ENCODE measurements at places on chromosomes 6 and 20.

DNA sequence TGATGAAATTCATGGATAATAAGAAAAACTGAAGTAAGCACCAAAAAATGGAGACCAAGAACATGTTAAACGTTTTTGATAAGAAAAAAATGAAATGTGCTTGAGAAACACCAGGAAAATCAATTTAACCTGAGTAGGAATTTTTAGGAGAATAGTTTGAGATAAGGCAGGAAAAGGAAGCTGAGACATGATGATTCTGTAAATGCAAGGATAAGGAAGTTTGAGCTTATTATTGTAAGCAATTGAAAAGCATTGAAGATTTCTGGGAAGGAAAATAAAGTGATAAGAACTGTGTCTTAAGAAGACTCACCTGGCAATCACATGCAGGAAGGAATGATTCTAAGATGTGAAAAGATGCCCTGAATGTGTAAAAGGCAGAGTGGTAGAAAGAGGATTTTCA lies 66.6 kb downstream of the ALDH8A1 start:
- DNase-seq = no peak

GRCh38 chr6:150409576-150410066 lies 40.8 kb downstream of the IYD start:
- DNase-seq = peak; percentile 14

- no peak for DNase-seq
Observed at GRCh38 chr6:36533321-36533720, 14.0 kb downstream of the STK38 start.

DNA sequence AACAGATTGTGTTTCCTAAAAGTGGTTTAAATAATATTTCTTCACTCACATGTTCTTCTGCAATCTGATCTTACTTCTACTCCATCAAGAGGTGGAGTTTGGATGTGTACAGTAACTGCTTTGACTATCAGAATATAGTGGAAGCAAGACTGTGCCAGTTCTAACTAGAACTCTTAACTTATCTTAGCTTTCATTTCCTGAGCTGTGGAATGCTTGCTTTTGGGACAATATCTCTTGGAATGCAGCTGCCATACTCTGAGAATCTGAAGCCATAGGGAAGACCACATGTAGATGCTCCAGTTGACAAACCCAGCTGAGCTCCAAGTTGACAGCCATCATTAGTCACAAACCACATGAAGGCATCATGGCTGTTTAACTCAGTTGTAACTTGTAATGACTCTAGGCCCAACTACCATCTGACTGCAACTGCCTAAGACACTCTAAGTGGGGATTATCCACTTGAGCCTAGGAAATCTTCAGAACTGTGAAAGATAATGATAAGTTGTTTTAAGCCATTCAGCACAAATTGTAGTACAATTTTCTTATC lies 40.8 kb upstream of the MAN1A1 start:
- DNase-seq = no peak

DNA sequence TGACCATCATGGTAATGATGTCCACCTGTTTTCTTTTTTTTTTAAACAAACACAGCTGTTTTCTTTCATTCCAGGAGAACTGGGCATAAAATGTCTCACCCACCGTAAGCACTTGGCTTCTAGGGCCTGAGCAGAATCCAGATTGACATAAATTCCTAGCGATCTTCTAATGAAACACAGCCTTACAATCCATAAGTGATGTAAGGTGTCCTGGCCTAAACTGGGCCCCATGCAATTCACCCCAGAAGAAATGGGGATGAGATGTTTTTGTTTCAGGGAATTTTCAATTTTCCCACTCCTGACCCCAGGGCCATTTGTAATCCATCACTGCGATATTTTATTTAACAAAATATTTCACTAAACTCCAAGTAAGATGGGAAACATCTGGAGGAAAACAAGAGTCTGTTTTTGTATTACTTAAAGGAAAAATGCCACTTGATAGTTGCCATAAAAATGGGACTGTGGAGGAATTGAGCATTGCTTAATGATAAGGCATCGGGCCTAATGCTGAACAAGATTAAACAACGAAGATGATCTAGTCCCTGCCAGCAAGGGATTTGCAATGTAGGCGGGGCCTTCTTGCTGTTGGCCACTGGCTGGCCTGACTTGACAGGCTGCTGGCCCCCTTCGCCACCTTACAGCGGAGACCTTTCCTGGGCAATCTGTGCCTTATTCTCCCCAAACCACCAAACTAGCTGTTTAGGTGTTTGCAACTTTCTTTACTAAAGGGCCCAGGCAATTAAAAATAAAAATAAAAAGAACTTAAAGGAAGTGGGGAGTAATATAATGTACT lies 183.7 kb downstream of the CD109 start:
- DNase-seq = no peak

DNA sequence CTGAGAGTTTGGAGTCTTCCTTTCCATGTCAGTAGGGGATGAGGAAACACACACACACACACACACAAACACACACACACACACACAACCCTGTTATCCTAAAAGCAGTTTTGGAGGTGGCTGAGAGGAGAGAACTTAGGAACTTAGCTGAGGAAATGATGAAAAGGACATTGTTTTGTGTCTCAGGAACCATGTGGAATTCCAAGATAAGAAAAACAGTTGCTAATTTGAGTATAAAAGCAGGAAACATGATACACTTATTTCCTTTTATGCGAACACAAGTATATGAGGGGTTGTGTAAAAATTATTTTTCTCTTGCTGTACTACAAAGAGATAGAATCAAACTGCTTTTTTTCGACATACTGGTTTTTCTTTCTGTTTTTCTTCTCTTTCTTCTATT lies at the start of gene MYCT1:
Gene MYCT1, plus strand, starts transcription at position 264 of the 400 bp plus-strand sequence. Its CDS starts 6 bp downstream, at position 270.
- DNase-seq = no peak

DNA sequence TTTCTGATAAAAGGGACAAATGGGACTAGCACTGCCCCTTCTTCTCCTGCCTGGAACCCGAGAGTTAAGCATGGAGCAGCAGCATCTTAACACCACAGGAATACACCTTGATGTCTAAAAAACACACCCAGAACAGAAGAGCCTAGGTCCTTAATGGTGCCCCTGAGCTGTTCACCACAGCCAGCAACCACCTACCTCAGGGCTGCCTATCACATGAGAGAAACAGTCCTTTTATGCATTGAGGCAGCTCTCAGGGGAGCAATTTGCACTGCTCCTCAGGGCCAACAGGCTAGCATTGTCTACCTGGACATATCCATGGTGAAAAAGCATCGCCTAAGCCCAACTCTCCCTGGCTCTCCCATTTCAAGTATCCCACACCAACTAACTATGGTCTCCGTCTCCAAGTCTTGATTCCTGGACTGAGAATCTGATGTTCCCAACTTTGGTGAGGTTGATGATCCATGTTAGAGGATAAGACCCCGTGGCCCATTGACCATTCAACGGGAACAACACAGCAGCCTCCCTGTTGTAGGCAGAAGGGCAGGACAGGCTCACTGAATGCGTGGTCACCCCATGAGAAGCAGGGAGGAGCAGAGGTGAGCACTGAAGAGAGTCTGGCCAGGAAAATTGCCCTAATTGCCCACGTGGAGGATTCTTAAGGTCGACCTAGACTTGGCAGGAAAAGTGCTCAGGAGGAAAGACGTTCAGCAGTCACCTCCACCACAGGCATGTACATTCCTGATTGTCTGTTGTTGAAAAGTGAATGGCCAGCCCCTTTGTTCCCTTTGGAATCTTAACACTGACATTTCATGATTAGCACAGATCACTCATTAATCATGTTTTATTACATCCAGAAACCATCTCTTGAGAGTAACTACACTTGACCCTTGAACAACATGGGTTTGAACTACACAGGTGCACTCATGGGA lies 4.2 kb upstream of the APMAP start:
- no peak for DNase-seq

- no peak for DNase-seq
Observed at GRCh38 chr20:41029150-41029901, 704 bp downstream of the TOP1 start.

DNA sequence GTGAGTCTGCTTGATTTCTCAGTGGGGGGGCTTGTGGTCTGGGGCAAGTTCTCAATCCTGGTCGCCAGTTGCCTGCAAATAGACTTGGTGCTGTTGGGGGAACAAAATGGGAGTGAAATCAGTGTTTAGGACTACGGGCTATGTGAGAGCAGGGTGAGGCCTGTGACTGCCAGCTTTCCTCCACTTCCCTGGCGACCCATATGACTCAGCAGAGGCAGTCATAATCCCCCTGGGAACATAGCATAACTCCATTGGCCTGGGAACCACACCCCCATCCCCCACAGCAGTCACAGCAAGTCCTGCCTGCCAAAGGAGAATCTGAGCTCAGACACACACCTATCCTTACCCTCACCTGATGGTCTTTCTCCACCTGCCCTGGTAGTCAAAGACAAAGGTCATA lies 387.9 kb downstream of the LMBRD1 start:
- no peak for DNase-seq

DNA sequence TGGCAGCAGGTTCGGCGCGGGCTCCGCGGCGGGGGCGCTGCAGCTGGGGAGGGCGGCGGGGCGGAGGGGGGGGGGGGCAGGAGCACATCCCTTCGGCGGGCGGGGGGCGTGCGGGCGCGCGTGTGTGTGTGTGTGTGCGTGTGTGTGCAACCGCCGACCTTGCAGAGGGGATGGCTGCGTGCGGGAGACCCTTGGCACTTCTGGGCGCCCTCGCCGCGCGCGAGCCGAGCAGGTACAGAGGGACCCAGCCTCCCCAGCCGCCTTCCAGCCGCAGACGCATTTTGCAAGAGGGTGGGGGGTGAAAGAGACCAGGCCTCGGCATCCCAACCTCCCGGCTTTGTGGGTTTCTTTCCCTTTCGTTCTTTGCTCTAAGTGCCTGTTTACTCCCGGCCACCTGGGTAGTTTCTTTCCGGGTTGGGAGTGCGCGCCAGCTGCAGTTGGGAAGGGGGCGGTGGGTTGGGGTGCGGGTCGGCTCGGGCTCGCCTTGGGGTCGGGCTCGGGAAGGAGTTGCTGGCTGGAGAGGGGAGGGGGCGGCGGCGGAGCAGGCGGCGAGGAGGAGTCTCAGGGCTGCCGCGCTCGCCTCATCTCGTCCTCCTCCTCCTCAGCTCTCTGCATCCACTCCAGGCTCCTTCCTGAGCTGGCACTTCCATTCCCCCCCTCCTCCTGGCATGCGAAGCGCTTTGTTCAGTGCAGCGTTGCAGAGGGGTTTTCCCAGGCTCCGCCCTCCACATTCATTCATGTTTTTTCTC lies 620 bp downstream of the HIVEP1 start:
- DNase-seq = peak; percentile 79

DNA sequence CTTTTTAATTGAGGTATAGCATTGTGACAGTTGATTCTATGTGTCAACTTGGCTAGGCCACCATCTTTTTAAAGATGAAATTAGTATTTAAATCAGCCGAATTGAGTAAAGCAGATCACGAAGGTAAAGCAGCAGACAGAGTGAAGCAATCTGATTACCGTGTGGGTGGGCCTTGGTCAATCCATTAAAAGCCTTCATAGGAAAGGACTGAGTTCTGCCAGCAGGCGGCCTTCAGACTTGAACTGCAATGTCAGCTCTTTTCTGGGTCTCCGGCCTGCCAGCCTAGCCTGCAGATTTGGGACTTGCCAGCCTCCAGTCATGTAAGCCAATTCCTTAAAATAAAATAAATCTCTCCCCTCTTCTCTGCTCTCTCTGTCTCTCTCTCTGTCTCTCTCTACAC lies 22.4 kb upstream of the TGM2 start:
- peak; percentile 85 for DNase-seq

- DNase-seq = peak; percentile 20
Observed at GRCh38 chr20:20856306-20856705, 143.9 kb upstream of the RALGAPA2 start.

- DNase-seq = no peak
Observed at GRCh38 chr6:47129129-47129528, 87.0 kb upstream of the ADGRF1 start.

DNA sequence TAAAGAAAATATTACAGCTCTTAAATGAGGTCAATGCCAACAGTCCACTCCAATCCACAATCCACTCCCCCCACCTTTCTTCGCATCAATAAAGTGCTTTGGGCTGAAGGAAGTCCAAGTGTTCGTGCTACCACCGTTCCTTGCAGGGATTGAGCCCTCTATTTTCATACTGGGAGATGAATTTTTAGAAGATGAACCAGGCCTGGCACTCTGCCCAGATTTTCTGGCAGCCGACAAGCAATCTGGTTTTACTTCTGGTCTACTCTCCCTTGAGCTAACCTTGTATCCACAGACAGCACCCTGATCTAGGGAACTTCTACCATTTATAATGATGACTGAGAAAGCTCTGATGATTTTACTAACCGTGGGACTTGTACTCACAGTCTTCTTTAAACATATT lies 72.3 kb downstream of the BTBD9 start:
- no peak for DNase-seq

GRCh38 chr6:100549406-100550167 lies 84.9 kb upstream of the SIM1 start:
- DNase-seq = no peak

DNA sequence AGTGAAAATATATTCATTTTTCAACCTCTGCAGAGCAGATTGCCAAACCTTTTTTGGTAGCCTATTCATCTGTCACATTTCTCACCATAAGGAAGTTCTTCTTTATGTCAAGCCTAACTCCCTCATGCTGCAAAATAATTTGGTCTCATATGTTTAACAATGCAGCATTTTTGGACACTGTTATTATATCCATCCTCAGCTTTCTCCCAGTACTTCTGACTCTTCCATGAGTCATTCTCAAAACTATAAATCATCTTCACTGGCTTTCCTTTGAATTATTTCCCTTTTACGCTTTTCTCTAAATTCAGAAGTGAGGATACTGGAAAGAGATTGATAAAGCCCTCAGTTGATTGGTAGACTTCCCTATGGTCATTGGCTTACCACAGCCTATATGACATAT lies 192.2 kb downstream of the TPBG start:
- no peak for DNase-seq

- DNase-seq = no peak
Observed at GRCh38 chr20:56614196-56614595, 14.9 kb upstream of the TFAP2C start.

- DNase-seq = no peak
Observed at GRCh38 chr20:942611-943010, 26.5 kb upstream of the ANGPT4 start.

DNA sequence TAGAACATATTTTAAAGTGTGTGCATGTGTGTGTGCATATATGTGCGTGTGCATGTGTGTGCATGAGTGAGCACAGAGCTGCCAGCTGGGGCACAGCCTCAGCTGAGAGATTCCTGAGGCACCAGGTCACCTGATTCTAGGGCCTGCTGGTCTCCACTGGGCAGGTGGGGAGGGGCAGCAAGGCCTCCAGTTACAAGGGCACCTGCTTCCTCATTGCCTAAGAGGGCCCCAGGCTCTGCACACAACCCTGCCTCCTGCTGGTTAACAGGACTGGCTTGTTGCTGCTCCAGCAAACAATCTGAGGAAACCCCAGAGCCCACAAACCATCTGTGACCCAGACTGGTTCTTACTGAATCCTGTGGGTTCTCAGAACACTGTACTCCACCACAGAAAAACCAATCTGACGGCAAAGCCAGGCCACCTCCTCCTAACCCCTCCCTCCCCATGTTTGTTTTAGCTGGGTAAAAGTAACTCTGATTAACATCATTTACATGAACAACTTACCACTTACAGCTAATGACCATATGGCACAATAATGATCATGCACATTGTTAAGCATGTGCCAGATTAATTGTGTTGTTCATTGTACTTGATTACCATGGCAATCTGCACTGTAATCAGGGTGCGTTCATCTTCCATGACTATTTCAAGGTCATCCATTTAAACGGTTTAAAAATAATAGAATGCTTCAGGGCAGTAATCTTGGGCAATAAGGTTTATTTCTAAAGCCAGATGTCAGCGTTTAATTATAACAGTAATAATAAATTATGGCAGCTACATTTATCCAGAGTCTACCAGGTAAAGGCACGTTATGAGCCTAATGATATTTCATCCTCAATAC lies 23.1 kb upstream of the UBE2J1 start:
- DNase-seq = peak; percentile 23

GRCh38 chr6:127212376-127212775 lies 54.3 kb upstream of the RNF146 start:
- DNase-seq = no peak

GRCh38 chr6:36729161-36729524 lies 31.5 kb downstream of the RAB44 start:
- peak; percentile 29 for DNase-seq

Data from inflammatory macrophage treated with lipopolysaccharide for 1 hour (primary cell).